ENCODE measurements at places on chromosomes 6 and 20.

DNA sequence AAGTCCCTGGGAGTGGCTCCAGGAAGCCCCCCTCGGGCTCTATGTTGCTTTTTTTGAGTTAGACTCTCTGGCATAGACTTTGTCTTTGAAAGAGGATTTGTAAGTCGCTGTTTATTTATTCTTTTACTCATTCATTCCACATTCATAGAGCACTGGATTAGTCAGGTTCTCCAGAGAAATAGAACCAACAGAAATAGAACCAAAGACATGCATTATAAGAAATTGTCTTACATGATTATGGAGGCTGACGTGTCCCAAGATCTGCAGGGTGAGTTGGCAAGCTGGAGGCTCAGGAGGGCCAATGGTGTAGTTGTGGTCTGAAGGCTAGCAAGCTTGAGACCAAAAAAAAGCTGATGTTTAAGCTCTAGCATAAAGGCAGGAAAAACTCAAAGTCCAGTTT, 98.3 kb upstream of the CHD6 start:
- no peak for DNase-seq

DNA sequence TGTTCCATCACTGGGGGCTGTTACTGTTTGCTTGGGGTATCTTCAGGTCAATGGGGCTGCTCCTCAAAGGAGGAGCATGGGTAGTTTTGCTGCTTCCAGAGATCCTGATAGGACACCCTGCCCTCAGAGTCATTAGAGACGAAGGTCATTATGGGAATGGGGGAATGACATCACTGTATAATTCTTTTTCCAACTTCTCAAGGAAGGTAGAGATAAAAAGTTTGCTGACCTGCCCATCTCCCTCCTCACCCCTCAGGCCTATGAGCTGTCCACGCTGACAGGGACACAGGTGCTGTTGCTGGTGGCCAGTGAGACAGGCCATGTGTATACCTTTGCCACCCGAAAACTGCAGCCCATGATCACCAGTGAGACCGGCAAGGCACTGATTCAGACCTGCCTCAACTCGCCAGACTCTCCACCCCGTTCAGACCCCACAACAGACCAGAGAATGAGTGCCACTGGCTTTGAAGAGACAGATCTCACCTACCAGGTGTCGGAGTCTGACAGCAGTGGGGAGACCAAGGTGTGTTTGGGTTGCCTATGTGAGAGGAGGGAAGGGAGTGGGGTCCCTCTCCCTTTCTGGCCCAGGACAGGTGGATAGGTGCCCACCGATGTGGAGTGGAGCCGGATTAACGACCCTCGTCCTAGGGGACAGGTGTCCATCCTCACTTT, 2.7 kb downstream of the SRF start:
- DNase-seq = peak; percentile 23

GRCh38 chr20:19456595-19457395, 244.4 kb downstream of the SLC24A3 start:
- no peak for DNase-seq

DNA sequence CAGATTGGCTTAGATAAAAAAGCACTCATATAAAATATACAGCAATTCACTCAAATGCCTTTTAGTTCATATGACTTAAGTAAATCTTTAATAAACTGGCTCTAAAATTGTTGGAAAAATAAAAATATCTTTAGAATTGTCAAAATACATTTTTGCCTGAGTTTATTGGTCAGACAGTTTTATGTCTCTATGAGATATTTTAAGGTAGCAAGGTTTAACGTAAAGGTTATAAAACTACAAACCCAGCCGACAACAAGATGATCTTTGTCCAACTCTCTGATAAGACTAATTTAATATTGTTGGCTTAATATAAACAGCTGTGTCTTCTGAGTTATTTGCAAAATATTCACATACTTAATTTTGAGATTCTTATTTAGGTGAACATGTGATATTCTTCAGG, 39.5 kb downstream of the RNASET2 start:
- no peak for DNase-seq

- no peak for DNase-seq
These were observed 20.0 kb downstream of the PREX1 start for GRCh38 chr20:48807586-48808381.

DNA sequence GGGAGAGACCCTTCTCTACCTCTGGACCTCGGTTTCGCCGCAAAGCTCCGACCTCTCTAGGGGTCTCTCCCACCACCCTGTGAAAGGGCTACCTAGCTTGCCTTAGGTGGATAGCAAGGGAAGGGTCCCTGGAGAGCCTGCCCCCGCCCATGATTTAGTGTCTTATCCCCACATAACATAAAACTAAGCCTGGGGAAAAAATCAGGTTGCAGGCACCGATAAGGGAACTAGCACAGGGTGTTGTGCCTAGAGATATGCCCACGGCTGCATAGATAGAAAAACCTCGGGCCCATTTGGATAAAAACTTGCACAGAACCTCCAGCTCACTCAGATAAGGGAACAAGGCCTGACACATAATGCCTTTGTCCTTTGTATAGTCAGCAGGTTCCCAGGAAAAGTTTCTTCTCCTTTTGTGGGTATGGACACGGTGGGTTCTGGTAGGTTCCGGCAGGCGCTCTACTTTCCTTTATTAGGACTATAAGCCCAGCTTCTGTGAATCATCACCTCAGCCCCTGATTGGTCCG, 846 bp downstream of the ZSCAN31 start:
- DNase-seq = no peak

DNA sequence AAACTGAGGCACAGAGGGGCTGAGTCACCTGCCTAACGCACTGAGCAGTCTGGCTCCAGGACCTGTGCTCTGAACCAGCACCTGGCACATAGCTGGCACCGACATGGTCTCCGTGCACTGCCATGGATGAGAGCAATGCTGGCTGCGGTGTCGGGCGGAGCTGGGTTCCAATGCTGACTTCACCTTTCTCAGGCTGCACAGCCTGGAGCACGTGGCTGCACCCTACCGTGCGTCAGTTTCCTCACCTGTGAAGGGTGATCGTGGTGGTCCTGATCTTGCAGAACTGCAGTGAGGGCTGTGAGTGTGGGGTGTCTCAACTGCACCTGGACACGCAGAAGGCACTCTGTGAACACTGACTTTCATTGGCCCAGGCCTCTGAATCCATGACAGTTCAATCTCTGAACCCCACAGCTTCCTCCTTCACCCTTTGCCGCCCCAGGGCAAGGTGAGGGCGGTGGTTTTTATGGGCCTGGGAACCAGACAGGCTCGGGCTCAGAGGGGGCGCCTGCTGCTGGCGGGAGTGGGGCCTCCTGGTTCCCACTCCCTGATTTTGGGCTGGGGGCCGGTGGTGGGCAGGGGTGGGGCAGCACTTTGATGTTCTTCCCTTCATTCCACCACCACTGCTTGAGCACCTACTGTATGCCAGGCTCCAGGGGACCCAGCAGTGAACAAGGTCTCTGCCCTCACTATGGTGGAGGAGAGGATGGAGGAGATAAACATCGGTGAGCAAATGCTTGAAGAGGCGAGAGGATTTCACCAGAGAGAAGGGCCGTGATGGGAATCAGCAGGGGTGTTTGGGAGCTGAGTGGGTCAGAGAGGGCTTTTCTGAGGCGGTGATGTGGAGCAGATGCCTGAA, 102.9 kb downstream of the CEBPB start:
- no peak for DNase-seq

Data from activated naive CD4-positive, alpha-beta T cell treated with anti-CD3 and anti-CD28 coated beads, Interleukin-2, amount 10 ng/mL, durations not matched to agents 7 days and 5 days (primary cell).